Activated CD8-positive, alpha-beta memory T cell treated with anti-CD3 and anti-CD28 coated beads for 4 hours (primary cell): ENCODE measurements at places on chromosomes 2 and 18.

DNA sequence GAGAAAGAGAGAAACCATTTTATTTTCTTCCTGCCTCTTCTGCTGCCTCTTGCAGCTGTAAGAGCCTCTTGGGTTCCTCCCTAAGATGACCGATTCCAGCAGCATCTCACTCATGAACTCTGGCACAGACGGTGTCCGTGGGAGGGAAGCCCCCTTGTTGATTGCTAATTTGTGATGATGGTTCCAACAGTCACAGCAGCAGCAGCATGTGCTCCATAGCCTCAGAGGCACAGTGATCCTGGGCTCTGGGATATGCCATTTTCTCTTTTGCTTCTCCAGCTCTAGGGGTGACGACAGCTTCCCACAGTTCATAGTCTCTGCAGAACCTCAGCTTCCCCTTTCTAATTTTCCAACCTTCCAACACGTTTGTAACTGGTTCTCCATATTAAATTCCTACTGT lies 324.2 kb upstream of the HS6ST1 start:
- no peak for DNase-seq

DNA sequence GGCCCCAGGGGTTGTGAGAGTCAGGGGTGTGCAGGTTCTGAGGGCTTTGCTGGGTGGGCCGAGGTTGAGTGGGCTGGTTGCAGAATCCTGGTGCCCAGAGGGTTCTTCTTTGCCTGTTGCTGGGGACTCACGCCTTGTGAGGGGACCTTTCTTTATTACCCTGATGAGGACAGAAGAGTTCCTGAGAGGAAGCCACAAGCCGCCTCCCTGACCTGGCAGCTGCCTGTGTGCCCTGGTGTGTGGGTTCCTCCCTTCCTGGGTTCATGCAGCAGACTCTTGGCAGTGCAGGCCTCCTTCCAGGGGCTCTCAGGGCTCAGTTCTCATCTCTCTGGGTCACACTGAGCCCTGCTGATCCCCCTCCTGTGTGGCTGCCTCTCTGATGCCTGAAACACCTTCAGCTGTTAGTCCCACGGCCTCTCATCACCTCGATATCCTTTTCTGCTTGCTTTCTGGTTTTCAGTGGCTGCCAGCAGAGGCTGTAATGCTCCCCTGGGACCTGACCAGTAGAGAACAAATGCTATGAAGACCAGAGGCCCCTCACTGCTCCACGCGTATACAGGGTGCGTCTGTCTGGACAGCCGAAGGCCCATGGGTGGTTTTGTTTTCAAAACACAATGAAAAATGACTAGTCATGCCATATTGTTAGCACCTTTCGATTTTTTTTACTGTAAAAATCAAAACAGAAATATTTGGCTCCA lies 191.3 kb downstream of the AGAP1 start:
- DNase-seq, result no peak

DNA sequence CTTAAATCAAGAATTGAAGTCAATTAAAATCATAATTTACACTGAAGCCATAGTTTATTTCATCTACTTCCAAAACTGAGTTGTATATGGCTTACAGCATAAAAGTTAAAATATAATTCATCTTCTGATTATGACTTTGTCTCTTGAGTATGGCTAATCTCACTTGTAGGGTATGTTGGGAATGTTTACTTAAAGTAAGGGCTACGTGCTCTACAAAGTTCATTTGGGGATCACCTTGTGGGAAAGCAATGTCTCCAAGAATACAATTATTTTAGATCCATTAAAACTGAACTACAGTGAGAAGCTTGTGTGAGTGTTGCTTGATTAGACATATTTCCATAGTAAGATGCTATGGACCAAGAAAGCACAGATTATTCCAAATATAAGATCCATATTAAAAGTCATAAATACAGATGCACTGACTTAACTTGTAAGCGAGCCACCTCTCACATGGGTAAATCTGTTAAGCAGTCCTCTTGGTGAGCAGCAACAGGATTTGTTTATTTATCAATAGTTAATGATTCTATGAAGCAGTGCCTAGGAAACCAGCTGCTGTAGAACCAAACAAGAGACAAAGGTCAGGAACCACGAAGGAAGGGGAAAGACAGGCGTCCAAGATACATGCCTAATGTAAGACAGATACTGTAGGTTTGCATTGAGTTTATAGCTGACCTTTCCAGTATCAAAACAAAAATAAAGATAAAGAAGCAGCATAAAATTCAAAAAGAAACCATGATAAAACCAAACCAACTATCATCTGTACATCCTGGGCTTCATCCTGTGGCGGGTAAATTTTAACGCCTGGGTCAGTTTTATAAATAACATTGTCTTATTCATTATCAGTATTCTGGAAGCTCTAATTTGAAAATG lies 24.8 kb downstream of the DSG4 start:
- DNase-seq, result no peak

DNA sequence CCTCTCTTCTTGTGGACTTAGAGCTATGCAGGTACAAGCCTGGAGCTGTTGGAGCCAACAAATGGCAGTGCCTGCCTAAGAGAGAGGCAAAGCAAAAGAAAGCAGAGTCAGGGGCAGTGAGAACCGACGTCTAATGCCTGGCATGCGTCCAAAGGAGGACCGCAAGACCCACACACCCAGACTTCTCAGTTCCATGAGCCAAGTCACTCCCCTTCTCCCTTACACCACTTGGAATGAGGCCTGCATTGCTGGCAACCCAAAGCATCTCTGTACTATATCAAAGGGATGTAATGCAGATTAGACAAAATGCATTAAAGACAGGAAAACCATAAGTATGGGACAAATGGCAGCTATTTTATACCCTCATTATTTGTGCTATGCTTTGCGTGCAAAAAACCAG lies 49.9 kb upstream of the RNU4ATAC start:
- DNase-seq, result no peak

DNA sequence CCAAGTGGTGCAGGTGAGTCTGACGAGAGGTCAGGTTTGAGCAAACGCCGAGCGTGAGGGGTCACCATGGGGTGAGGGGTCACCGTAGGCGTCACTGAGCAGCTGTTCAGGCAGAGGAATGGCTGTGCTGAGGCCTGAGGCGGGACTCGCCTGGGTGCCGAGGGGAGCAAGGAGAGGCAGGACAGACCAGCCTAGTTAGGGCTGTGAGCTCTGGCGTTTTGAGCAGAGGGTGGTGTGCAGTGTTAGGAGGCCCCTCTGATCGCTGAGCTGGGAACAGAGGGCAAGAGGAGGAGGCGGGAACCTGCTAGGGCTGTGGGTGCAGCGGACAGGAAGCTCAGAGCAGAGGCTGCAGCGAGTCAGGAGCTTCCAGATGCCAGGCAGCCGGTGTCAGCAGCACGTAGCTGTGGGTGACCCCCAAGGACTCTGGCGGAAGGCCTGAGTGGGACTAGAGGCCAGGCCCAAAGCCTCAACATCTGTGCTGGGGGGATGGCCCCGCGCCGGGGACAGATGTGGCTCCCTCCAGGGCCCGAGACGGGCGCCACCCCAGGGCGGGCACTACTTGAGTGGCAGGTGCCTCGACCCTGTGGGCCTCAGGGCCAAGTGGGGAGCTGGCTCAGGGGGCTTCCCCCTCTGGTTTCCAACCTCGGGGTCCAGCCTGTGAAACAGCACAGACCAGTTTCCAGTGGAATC lies 55.7 kb downstream of the KCNG2 start:
- no peak for DNase-seq

DNA sequence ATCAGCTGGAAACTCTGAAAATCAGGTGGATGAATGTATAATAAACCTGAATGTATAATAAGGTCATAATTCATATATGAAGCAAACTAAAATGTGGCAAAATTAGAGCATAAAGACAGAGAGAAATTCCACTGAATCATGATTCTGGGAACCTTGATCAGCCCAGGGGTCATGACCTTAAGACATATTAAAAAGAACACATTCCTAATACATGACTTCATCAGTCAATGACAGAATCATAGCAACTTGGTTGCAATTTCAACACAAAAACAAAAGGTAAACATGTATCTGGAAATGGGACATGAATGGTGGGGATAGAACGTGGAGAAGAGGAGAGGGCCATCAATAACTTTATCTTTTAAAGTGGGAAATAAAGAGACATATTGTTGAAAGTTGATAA lies 17.6 kb downstream of the AFF3 start:
- no peak for DNase-seq

DNA sequence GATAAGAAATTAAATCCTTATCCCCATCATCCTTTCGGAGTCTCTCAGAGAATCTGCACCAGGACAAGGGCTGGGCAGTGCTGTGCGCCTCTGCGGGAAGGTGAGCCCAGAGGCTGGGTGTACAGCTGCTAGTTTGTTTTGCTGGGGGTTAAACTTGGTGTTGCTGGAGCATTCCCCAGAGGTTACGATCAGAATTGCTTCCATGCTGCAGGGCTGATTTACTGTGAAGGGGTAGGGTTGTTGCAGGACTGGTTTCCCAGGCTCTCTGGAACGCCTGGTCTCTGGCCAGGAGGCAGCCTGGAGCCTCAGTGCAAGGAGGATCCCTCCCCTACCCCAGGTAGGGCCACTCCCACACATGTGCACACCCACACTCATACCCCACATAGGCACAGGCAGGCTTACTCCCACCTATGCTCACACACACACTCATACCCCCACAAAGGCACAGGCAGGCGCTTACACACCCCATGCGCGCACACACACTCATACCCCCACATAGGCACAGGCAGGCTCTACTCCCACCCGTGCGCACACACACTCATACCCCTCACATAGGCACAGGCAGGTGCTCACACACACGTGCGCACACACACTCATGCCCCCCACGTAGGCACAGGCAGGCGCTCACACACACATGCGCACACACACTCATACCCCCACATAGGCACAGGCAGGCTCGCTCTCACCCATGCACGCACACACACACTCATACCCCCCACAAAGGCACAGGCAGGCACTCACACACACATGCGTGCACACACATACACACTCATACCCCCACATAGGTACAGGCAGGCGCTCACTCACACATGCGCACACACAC lies 11.3 kb downstream of the CNNM4 start:
- DNase-seq, result no peak

DNA sequence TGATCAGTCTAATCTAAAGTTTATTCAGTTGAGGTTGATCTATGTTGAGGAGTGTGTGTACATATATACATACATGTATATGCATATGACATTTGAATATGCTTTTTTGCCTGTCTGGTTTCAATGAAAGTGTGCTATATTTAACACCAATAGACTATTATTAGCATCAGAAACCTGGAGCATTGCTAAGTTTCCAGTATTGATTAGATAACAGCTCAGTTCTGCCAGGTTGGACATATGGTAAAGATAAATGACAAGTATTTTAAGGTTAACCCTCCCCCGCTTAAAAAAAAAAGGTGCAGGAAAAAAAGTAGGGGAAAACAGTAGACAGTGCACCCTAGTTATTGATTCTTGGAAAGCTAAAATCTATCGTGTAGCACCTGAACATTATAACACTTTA lies 19.4 kb downstream of the CREB1 start:
- DNase-seq, result no peak

DNA sequence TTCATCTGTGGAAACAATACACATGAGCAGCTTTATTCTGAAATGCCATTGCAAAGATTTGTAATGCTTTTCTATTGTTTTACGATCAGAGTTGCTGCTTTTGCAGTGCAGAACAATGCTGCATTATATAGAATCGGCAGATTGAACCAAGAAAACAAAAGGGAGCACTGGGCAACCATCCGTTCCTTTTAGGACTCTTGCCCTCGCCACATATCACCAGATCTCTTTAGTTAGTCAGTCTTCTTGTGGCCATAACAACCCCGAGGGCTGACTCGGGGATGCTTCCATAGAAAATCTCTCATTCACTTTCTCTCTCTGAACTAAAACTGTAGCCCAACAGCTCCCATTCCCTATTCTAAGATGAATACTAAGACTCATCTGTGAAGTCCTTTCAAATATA lies 340.4 kb downstream of the NRXN1 start:
- DNase-seq, result no peak

DNA sequence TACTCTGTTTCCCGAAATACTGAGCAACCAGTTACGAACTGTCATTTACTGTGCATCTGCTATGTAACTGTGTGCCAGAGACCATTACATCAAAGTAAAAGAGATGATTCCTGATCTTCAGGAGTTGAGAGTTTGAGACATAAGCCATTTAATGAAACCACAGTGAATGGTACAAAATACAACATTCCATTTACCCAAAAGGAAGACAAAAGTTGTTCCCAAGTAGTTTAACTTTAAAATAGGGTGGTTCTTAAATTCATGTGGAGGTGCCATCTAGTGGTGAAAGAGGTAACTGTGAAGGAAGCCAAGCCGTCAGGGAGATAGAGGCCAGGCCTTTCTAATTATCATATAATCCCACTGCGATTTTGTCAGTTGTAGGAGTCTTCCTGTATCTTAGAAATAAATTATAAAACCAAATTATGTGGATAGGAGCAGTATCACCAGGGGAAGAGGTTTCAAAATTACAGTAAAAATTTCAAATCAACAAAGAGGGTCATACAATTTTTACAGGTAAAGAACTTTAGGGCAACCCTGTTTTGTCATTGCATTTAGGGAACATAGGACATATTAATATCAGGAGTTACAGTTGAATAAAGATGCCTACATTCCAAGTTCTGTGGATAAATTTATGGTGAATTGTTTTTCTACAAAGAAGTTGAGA lies 67.7 kb downstream of the EPAS1 start:
- no peak for DNase-seq

DNA sequence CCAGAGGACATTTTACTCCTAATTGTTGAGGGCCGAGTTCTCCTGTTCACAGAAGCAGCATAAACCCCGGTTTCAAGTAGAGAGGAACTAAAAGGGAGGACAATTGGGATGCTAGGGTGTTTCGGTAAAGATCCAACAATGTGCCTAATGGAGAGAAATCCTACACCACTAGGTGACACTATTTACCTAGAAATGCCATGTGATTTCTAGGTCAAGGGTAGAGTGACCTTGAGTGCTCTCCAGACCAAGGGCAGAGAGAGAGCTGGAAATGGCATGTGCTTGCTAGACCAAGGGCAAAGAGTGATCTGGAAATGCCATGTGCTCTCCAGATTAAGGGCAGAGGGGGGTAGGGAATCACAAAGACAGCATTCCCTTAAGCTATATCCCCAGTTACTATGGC lies 472.0 kb downstream of the DCDC2C start:
- DNase-seq, result no peak

- DNase-seq, result no peak
Measured at GRCh38 chr2:116142644-116143227, 1671.8 kb upstream of the DDX18 start.

DNA sequence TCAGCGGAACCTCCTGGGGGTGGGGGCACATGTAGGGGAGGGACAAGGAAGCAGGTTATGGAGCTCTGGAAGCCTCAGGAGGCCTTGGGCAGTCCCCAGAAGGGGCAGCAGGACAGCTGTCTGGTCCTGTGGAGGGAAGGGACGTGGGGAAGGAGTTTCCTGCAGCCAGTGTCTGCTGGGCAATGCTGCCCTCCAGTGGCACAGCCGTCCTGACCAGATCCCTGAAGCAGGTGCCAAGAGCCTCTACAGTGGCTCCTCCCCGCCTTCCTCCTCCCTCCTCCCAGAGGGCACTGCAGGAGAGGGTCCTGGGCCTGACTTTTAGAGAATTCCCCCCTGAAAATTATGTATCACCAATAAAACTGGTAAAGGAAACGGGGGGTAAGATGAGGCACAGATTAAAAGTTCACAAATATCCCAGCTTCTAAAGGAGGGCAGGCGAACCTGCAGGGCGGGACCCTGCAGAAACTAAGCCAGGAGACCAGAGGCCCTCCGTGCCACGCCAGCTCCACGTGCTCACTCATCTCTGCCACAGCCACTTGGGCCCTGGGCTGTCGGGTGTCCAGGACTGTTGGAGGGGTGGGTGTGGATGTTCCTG lies 258.5 kb downstream of the TWIST2 start:
- DNase-seq, result no peak
